ENCODE measurements at places on chromosomes 6 and 20.

DNA sequence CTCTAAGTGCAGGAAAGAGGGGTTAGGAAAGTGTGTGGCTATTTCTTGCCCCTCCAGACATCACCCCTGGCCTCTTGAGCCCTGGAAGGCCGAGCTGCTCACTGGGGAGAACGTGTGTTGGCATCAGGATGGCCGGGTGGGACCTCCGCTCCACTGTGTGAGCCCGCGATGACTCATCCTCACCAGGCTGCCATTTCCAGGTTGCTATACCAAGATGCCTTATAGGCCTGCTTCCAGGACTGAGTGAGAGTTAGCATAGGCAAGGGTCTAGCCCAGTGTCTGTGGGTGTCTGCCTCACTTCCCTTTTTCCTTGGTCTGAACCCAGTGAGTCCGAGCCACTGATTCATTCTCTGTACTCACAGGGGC is 105.0 kb downstream of the MRPL14 start:
- DNase-seq: no peak

DNA sequence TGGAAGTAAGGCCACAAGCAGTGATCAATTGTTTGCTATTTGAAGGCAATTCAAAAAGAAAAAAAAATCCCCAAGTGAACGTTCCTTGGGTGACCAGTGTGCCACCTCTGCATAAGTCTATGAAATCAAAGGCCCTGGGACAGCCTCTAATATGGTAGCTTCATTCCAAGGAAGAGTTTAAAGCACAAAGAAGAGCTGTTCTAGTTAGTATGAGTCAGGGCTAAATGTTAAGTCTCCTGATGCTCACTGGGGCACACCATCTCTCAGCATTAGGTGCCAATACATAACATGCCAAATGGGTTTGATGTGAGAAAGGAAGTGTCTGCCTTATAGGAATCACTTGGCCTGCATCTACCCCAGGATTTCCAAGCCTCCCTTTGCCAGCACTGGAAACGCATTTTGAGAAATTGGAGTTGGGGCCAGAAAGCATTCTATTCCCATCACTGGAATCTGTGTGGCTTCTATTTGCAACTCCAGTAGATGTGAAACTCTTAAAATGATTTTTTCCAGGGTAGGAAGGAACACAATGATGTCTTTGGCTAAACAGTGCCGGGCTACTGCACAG is 13.0 kb downstream of the UNC5CL start:
- DNase-seq: no peak

DNA sequence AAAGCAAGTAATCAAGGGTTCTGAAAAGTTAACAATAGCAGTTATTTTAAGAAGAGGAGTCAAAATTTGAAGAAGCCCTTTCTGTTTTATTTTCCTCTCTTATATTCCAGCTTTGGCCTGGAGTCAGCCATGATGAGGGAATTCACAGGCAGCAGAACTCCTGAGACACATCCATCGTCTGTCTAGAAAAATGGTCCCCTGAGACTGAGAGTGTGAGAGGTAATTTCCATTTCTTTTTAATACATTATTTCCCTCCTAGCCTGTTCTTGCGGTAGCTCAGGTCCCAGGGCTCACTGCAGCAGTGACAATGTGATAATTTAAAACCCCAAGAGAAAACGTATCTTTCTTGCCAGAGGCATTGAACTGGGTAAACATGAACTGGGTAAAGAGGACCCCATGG is 296.0 kb downstream of the SMOC2 start:
- no peak for DNase-seq

- no peak for DNase-seq
These were observed 19.6 kb downstream of the RTN4IP1 start for GRCh38 chr6:106609699-106610098.

GRCh38 chr20:19802492-19803158 is 44.6 kb downstream of the RIN2 start:
- no peak for DNase-seq

- DNase-seq: no peak
These were observed 355.0 kb upstream of the MAP3K7 start for GRCh38 chr6:90941885-90942284.
